ENCODE measurements at places on chromosomes 16 and 17.
A peak's percentile ranks its signal among the peaks of the same experiment; 100 is the strongest.

DNA sequence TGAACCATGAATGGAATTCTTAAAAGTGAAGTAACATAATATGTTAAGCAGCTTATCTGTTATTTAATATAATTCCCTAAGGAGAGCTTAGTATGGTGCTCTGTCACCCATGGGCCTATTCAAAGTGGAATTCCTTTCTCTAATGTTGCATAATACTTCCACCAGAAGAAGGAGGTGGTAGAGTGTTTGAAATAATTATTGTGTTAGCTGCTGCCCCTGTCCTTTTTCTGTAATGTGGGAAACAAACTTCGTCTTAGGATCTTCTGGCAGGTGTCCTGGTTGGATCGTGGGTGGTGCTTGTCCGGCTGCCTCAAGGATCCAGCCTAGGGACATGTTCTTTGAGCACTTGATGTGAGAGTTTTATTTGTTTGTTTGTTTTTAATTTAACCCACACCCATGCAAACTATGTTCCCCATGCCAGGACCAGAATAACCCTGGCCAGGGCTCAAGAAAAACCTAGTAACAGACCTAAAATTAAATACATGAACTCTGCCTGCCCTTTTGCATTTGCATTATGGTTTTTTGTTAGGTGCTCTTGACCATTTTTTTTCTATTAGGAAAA, 46.1 kb downstream of the ZNRF1 start:
- DNase-seq = peak; percentile 68

DNA sequence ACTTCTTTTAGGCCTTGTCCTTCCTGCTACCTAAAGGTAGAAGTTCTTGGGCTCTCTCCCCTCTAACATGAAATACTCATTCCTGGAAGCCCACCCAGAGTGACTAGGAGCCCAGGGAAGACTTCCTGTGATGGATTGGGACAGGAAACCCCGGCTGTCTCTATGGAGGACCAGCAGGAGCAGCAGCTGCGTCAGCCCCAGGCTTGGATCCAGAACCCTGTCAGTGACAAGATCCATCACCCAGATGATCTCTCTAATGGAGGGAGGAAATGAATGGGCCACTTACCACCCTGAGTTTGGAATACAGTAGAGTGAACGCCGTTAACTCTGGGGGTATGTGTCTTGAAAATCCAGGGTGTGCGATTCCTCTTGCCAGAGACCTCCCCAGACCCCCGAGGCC, 195.7 kb upstream of the WSCD1 start:
- DNase-seq = no peak

- no peak for DNase-seq
Observed at GRCh38 chr16:9004183-9004582, 40.5 kb upstream of the USP7 start.

GRCh38 chr16:79047337-79047736, 553.2 kb downstream of the MAF start:
- DNase-seq = no peak

GRCh38 chr17:67569015-67569451, 148.7 kb upstream of the NOL11 start:
- DNase-seq = no peak

DNA sequence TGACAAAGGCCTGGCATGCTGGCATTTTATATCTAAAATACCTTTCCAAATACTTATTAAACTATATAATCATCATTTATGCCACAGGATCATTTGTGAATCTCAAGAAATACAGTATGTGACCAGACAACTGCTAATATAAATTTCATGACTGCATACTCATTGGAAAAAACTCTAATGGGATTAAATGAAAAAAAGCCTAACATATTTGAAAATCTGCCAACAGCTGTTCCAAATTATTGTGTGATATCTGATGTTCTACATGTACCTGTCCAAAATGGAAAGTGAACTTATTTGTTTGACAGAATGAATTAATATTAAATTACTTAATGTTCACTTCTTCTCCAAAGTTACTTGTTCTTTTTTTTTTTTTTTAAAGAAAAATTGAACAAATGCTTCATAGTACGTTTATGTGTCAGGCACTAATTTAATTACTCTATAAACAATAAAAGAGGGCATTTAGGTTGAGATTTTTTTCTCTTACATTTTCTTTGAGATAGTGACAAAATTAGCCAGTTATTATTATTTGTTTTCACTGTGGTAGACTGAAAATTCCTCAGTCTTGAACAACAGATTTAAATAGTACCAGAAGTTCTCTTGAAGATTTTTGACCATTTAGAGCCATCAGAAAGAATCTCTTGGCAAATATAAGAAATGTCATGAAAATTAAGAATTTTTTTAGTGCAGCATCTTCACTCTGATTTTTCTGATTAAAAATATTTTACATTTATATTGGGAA, 114.0 kb downstream of the FTO start:
- DNase-seq = no peak

DNA sequence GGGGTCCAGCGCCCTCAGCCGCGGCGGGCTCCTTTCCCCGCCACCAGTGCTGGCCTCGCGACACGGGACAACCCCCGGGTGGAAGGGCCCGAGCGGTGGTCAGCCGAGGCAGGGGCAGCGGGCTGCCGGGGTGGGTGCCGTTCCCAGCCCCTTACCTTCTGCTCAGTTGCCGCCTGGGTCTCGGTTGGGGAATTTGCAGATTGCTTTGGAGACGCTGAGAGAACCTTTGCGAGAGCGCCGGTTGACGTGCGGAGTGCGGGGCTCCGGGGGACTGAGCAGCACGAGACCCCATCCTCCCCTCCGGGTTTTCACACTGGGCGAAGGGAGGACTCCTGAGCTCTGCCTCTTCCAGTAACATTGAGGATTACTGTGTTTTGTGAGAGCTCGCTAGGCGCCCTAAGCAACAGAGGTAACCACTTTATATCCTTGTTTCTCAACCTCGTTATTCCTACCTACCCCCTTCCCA, 381 bp downstream of the CTNS start:
- no peak for DNase-seq
